ENCODE measurements at places on chromosomes 12 and 14.

GRCh38 chr12:115351514-115352077, 667.6 kb upstream of the TBX3 start:
- peak; percentile 8 for DNase-seq

DNA sequence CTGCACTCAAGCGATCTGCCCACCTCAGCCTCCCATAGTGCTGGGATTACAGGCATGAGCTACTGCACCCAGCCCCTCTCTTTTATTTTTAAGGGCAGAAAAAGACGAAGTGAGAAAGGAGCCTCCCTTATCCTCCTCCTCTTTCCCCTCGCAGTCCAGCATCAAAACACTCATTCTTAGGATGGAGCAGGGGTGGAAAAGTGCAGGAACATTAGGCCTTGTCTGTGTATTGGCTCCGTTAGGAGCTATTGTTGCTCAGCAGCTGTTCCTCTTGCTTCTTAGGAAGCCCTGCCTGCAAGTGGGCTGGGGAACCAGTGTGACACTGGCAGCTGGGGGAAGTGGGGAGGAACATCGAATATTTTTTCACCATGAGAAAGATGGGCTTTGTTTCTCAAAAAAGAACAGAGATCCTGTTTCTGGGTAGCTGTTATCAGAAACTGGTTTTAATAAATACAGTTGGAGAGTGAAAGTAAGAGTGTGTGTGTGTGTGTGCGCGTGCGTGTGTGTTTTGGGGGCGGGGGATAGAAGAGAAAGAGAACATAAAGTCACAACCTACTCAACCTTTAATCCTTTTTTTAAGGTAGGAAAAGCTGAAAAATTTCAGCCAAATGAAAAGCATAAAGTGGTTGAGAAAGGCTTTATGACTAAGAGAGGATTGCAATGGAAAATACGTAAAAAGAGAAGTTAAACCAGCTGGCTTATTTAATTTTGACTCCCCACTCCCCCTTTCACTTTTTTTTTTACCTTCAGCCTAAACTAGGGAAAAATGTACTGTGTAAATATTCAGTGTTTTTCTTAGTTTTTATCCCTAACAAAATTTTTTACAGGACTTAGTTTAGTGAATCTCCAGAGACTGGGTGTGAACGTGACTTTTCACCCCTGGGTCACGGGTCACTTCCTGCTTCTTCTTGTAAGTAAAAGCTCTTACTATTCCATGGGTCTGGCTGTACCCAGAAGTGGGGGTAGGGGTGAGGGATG, 197.2 kb upstream of the PLEKHG7 start:
- DNase-seq: no peak

DNA sequence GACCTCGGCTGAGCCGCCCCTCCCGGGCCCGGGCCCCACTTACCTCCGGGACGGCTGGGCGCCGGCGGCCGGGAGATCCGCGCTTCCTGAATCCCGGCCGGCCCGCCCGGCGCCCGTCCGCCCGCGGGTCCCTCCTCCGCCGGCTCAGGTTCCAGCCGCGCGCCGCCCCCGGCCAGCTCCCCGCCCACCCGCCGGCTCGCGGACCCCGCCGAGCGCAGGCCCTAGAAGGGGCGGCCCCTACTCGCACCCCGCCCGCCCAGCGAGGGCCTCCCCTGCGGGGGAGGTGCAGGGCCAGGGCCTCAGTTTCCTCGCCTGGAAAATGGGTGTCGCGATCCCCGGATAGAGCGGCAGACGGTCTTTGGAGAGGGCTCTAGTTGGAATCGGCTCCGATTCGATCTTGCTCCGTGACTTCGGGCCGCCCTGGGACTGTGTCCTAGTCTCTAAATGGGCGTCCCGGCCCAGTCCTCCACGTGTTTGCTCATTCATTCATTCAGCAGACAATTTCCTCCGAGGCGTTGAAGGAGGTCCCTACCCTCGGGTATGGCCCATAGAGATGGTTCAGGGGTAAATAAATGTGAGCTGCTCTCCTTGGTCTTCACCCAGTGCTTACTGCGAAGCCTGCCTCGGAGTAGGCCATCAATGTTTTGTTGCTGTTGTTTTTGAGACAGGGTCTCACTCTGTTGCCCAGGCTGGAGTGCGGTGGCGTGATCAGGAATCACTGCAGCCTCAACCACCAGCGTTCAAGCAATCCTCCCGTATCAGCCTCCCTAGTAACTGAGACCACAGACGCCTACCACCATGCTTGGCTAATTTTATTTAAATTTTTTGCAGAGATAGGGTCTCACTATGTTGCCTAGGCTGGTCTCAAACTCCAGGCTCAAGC, at the start of gene TRPV4:
Gene TRPV4, minus strand, starts transcription at position 92 of the 883 bp plus-strand sequence. CDS start 18,602 bp downstream, outside the sequence.
- no peak for DNase-seq

- DNase-seq: no peak
These were observed 4.1 kb downstream of the BHLHE41 start for GRCh38 chr12:26120561-26121274.

DNA sequence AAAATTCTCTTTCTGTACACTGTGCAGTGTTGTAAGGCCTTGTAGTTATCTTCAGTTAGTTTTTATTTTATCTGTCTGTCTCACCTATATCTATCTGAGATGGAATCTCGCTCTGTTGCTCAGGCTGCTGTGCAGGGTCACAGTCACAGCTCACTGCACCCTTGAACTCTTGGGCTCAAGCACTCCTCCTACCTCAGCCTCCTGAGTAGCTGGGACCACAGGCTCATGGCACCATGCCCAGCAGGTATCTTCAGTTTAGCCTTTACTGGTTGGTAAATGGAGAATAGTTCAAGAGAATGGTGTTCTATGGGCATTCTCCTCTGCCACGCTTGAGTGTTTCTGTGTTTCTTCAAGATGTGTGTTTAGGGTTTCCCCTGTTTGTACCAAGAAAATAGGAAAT, 13.6 kb downstream of the TULP3 start:
- no peak for DNase-seq

GRCh38 chr14:89303456-89304435, 113.3 kb downstream of the FOXN3 start:
- DNase-seq: peak; percentile 71

DNA sequence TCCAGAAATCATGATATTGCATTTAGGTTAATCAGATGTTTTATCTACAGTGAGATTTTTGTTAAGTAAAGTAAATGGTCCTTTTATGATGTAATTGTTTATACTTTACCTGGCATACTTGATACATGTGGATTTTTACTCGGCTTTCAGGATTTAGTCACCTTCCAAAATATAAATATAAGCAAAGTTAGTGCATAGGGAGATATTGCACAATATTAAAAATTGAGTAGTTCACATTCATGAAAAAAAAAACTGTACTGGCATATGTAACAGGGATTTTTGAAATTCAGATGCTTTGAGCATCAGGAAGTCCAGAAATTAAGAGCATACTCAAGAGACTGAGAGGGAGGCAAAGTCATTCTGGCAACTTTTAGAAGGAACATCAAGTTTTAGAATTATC, 173.5 kb downstream of the PLCZ1 start:
- DNase-seq: no peak

GRCh38 chr14:36316131-36316530, 4.3 kb downstream of the MBIP start:
- no peak for DNase-seq

DNA sequence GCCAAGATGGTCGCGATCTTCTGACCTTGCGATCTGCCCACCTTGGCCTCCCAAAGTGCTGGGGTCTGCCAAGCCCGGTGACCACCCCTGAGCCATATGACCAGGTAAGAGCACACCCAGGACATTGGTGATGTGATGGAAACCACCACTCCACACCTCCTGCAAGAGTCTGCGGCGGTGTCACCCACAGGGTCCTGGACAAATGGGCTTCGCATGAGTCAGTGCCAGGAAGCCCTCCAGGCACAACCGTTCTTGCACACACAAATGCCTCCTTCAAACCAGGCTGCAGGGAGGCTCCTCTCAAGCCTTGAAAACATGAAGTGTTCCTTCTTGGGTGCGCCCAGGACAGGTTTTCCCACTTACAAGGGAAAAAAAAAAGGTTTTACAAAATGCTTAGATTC, 16.6 kb downstream of the PITPNM2 start:
- no peak for DNase-seq

DNA sequence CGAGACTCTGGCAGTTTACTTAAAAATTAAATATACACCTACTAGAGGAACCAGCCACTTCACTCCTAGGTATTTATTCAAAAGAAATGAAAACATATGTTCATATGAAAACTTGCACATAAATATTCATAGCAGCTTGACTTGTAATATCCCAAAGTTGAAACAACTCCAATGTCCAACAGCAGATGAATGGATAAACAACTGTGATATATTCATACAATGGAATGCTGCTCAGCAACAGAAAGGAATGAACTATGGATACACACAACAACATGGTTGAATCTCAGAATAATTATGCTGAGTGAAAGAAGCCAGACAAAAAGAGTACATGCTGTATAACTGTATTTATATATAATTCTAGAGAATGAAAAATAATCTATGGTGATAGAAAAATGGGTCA, 53.4 kb upstream of the DACT1 start:
- DNase-seq: no peak

DNA sequence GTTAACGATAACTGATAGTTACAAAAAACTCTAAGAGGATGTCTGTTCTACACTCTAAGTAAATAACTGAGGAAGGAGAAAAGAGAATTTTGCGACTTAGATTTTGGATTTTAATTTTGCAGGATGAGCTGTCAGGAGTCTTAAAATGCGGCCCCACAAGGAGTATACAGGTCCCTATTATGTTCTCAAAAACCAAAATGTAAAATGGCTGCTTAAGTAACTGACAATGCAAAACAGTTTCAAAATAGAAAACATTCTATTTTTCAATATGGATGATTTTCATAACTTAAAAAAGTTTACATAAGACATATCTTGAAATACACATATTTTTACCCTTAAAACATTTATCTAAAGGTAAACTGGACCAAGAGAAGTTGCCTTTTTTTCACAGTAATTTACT, 2.6 kb downstream of the CD69 start:
- DNase-seq: peak; percentile 76

- DNase-seq: no peak
These were observed 1.2 kb downstream of the COA8 start for GRCh38 chr14:103563844-103564505.

- DNase-seq: peak; percentile 74
These were observed 65.3 kb downstream of the IFT43 start for GRCh38 chr14:76050797-76051392.

- no peak for DNase-seq
These were observed 61.4 kb downstream of the CCNK start for GRCh38 chr14:99542566-99542965.

GRCh38 chr14:48382961-48383360, 707.6 kb upstream of the MDGA2 start:
- no peak for DNase-seq

DNA sequence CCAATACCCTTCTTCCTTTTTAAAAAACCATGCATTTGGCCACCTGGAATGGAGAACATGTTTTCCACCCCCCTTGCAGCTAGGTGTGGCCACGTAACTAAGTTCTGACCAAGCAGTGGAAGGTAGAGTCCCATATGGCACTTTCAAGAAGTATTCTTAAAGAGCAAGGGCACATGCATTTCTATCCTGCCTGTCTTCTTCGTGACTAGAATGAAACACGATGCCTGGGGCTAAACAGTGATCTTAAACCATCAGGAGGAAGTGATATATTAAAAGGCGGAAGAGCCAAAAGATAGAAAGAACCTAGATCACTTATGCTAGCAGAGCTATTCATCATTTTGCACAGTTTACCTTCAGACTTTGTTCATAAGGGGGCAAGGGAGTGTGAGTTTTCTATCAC, 16.0 kb upstream of the DDX11 start:
- no peak for DNase-seq

- peak; percentile 37 for DNase-seq
These were observed 116.5 kb downstream of the GPHN start for GRCh38 chr14:66624336-66624937.

GRCh38 chr12:9648701-9649531, 20.6 kb upstream of the CLEC2D start:
- peak; percentile 81 for DNase-seq

GRCh38 chr14:102768223-102769048, 8.8 kb upstream of the TRAF3 start:
- DNase-seq: peak; percentile 48

- DNase-seq: no peak
These were observed 8.8 kb downstream of the TBX5 start for GRCh38 chr12:114396869-114397719.

GRCh38 chr14:104076743-104077142, 8.8 kb upstream of the ASPG start:
- DNase-seq: no peak

- no peak for DNase-seq
These were observed 97.4 kb downstream of the C12orf50 start for GRCh38 chr12:87931812-87932211.

DNA sequence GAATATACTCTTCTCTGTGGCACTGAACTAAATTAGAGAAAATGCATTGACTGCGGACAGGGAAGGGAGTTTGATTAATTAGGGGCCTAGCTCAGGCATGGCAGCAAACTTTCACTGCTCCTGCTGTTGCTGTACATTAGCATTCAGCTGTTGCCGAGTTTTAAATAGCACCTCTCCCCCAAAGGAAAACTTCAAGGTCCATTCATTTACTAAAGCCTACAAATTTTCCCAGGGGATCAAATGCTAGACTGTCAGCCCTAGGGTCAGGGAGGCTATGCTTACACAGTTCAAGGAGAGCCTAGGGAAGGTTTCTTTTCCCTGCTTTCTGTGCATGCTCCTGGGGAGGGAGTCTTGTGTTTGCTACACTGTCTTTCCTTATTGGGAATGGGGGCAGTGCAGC, 60.0 kb upstream of the GZMB start:
- DNase-seq: no peak
